ENCODE measurements at places on chromosomes 6 and 20. TPM values are rescaled to one million over a fixed set of nuclear protein-coding genes. Genes with fewer than 3 reads are reported as not detected.
A peak's percentile ranks its signal among the peaks of the same experiment; 100 is the strongest.

GRCh38 chr6:136290410-136291010 lies 864 bp upstream of the BCLAF1 start:
- peak; percentile 64 for DNase-seq

The RNGTT gene
- total RNA-seq: 7.0 TPM

DNA sequence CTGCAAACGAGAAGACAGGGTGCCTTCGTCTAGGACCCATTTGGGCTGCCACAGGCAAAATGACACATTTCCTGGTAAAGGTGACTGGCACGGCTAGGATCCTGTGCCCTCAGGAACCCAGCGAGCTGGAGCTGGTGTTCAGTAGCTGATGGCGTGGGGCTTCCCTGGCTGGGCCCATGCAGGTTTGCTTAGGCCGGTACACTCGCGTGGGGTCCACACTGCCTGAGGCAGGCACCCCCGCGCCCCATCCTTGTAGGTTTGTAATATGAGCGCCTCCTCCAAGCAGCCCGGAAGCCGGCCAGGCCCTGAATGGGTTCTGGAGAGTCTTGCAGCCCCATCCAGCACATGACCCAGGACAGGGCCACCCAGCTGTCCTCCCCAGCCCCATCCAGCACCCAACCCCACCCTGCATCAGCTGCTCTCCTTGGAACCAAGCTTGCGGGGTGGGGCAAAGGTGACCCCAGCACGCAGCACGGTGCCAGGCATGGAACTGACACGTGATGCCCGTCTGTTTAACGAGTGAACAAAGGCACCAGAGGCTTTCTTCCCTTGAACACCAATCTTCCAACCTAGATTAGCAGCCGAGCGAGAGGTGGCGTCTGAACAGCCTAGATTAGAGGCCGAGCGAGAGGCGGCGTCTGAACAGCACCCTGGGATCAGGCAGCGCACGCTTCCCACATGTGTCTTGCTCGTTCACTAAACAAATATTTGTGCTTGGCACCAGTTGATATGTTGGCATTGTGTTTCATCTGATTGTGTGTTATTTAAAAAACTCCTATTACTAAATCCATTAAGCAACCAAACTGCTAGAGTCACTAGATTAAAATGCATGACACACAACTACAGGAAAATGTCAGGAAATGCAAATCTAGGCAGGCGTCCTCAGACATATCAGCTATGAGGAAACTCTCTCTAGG lies 112.1 kb downstream of the DLL1 start:
- peak; percentile 82 for DNase-seq

The TBXT gene
- total RNA-seq: not detected

DNA sequence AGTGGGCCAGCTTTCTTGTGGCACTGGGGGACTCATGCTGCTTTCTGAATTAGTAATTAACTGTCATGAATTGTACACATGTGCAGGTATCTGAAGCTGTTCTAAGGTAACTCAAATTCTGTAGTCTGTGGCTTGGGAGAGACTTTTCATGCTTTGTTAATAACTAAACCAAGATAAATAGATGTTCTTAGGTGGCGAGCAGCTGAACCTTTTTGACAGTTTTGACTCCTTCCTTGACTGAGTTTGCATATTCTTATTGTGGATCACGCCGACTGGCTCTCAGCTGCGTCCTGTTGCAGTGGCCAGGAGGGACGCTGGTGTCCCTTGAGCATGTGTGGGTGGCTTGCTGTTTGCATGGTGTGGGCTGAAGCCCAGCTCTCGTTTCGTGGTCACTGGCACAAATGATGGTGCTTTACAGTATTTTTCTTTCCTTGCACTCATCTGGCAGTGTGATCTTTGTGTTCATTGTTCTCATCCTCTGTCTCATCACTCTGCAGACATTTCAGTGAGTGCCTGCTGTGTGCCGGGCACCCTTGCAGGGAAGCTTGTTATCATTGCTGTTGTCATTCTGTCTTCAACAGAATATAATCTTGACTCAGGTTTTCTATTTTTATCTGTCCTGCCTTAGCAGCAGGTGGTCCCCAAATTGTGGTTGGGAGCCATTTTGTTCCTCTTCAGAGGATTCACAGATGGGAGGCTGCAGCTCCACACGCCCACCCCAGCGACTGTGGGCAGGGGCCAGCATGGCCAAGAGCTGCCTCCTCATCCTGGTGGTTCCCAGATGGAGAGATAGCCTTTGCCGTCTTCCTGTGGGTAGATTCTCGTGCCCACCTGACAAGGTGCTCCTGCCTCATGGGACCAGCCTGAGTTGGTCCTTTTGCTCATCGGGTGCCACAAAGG lies 39.6 kb downstream of the DUSP22 start:
- DNase-seq: no peak

DNA sequence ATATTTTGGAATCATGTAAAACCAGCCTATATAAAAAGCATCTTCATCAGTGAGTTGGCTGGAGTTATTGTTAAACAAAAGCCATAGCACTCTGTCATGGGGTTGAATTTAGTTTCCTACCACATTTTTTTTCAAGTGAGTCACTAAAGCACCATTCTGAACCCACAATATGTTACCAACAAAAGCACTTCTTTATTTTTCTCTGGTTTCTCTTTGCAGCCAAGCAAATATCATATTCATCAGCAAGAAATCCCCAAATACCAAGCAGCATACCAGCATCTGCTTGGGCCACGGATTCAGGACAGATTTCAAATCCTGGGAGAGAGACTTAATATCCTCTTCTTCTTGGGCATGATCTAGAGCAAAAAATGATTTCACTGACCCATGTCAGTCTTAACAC lies 441.4 kb downstream of the BCKDHB start:
- DNase-seq: no peak
